Smooth muscle cell of trachea (primary cell): ENCODE measurements at places on chromosomes 7 and 10. TPM values are rescaled to one million over a fixed set of nuclear protein-coding genes. Genes with fewer than 3 reads are reported as not detected.

Gene PDE6C
- total RNA-seq, result not detected in 2 replicates

Gene PHYHIPL
- total RNA-seq, result under 0.01 TPM in 1 of 2 replicates, not detected in the other

Gene PKD2L1
- not detected in 2 replicates for total RNA-seq

Gene ELOVL3
- 0.83 TPM in 1 of 2 replicates, not detected in the other for total RNA-seq

Gene TMEM213
- not detected in 2 replicates for total RNA-seq

Gene AS3MT
- total RNA-seq, result 6.4 and 7.6 TPM in 2 replicates

Gene DLX6
- total RNA-seq, result not detected in 2 replicates

Gene SPDYE11
- total RNA-seq, result under 0.01 TPM in 1 of 2 replicates, not detected in the other

Gene SNX8
- total RNA-seq, result 21.5 and 27.8 TPM in 2 replicates

Gene TET1
- 3.3 and 4.7 TPM in 2 replicates for total RNA-seq

Gene SLC26A5
- not detected in 2 replicates for total RNA-seq

Gene ZC3HAV1L
- 7.1 and 11.7 TPM in 2 replicates for total RNA-seq

Gene ANKRD7
- 1.7 and 3.8 TPM in 2 replicates for total RNA-seq

Gene TMEM26
- total RNA-seq, result 1.7 and 2.8 TPM in 2 replicates

Gene LCOR
- total RNA-seq, result 15.2 and 20.8 TPM in 2 replicates

Gene FRAT2
- total RNA-seq, result 4.2 and 5.8 TPM in 2 replicates

Gene PMS2
- 19.1 and 20.7 TPM in 2 replicates for total RNA-seq

Gene ALOX5
- not detected in 2 replicates for total RNA-seq

Gene PRLHR
- total RNA-seq, result not detected in 2 replicates

Gene GPR15LG
- not detected in 2 replicates for total RNA-seq

Gene TAS2R16
- not detected in 2 replicates for total RNA-seq

Gene CCZ1B
- total RNA-seq, result 19.0 and 41.2 TPM in 2 replicates

Gene COX15
- 50.5 and 52.3 TPM in 2 replicates for total RNA-seq

Gene SFRP4
- 1.7 and 8.1 TPM in 2 replicates for total RNA-seq

Gene SPDYE16
- 0.33 and 0.44 TPM in 2 replicates for total RNA-seq

Gene CEP55
- total RNA-seq, result 3.8 and 57.2 TPM in 2 replicates

Gene FAM24B
- 4.1 and 4.2 TPM in 2 replicates for total RNA-seq

Gene TECPR1
- total RNA-seq, result 29.5 and 37.1 TPM in 2 replicates

Gene CLCN1
- total RNA-seq, result not detected in 2 replicates

Gene ARMH3
- total RNA-seq, result 15.9 and 17.9 TPM in 2 replicates

Gene LRRN3
- total RNA-seq, result 1.8 and 3.2 TPM in 2 replicates

Gene VPS37D
- total RNA-seq, result 6.4 and 12.2 TPM in 2 replicates
